Kidney epithelial cell (primary cell): ENCODE measurements at places on chromosomes 3 and 15.

GRCh38 chr15:67433495-67434099, 87.3 kb upstream of the C15orf61 start:
- DNase-seq: no peak

DNA sequence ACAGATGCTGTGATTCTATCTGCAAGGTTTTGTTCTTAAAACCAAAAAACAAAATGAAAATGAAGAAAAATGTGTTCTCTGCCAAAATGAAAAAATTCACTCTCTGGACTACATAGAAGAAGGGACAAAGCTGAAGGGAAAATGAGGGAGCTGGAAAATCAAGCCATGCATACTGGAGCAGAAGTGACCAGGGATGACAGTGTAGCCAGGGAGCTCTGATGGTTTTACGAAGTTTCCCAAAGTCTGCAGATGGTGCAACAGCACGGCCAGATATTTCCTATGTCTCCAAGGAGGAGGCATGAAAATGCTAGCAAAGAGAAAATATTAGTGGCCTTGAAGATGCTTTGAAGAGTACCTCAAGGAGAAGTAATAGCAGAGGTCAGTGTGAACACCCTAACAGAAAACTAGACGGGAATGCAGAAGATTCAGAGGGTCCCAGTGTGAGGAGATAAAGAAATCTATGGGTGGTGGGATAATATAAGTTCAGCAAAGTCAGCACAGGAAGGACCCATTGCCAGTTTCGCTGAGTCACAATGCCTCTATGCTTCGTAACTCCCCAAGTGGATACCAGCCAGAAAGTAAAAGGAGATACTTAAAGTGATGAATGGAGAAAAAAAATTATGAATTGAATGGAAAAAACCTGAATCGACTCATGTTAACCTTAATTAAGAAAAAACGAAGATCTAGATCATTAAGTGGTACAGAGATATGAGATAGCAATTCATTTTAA, 39.0 kb upstream of the POMGNT2 start:
- no peak for DNase-seq

GRCh38 chr3:59388555-59389270, 338.9 kb upstream of the CFAP20DC start:
- DNase-seq: no peak

DNA sequence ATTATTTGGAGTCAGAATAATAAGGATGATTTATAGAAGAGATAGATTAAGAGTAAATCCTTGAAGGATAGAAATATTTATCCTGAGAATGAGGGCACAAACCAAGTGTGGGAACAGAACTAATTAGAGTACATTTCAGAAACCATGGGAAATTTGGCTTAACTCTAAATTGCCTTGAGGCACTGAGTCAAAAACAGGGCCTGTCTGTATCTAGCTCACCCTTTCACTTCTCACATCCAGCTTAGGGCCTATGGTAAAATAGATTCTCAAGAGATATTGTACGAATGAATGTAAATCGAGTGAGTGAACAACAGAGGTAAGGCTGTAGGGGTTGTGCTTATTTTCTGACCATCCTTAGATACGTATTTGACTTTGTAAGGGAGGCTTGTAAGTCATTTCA, 586.1 kb upstream of the DPPA4 start:
- DNase-seq: no peak

GRCh38 chr3:12507591-12508281, 23.5 kb downstream of the TSEN2 start:
- no peak for DNase-seq
